Globus pallidus (tissue), 1 donor: ENCODE measurements at places on chromosomes 16 and 17.

DNA sequence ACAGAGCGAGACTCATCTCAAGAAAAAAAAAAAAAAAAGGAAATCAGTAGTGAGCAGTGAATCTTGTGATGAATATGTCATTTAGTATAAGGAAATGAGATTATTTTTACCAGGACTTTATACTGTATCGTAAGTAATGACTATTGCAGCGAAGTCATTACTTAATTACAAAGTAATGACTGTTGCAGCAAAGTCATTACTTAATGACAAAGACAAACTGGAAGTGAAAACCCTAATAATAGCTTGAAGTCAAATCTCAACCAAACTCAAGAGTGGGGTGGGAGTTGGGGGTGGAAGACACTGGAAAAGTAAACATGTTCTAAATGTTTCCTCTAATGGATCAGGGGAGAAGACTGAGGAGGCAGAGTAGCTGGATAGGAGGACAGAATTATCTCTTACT lies 76.5 kb downstream of the ARHGAP44 start:
- DNase-seq, result no peak

DNA sequence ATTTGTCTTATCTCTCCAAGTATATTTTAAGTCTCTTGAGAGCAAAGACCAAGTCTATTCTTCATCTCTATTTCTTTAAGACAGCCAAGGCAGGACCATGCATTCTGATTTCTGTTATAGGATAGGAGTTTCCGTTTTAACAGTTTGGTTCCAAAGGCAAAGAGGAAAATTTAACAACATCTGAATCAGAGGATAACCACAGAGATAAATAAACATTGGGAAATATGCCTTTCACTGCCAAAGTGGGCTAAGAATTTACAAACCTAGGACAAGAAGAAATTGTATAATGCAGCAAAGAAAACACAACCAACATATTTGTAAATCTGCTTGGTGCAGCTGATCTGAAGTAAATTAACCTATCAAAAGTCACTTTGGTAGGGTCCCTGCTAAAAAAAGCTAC lies 37.7 kb downstream of the USP32 start:
- DNase-seq, result no peak

- no peak for DNase-seq
Observed at GRCh38 chr16:89595330-89596060, 17.9 kb upstream of the DPEP1 start.

GRCh38 chr16:1295465-1295864 lies 14.0 kb upstream of the UBE2I start:
- no peak for DNase-seq

DNA sequence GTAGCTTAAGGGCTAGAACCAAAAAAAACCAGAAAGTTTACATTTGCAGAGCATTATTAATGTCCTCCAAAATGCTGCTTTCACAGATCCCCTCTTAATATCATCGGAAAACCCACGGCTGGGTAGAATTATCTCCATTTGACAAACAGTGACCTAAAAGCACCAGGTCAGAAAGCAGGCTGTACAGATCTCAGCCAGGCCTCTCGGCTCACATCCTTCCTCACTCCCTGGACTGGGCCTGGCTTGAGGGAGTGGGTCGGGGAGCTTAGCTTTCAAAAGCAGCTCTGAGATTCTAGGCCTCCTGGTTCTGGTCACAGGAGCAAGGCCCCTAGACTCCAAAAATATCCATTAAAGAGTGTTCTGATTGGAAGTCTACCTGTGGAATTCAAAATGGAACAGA lies 9.1 kb upstream of the SLC12A3 start:
- DNase-seq, result no peak

DNA sequence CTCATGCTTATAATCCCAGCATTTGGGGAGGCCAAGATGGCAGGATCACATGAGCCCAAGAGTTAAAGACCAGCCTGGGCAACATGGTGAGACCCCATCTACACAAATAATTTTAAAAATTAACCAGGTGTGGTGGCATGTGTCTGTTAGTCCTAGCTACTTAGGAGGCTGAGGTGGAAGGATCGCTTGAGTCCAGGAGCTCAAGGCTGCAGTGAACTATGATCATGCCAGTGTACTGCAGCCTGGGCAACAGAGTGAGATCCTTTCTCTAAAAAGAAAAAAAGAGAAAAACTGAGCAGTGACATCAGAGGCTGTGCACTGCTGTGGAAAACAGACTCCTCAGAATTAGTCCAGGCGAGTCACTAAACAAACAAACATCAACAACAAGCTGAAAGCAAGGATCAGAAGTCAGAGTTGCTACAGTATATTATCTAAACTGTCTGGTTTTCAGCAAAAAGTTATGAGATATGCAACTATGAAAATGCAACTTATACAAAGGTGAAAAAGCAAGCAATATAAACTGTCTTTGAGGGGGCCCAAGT lies 39.3 kb downstream of the CBFB start:
- DNase-seq, result no peak

DNA sequence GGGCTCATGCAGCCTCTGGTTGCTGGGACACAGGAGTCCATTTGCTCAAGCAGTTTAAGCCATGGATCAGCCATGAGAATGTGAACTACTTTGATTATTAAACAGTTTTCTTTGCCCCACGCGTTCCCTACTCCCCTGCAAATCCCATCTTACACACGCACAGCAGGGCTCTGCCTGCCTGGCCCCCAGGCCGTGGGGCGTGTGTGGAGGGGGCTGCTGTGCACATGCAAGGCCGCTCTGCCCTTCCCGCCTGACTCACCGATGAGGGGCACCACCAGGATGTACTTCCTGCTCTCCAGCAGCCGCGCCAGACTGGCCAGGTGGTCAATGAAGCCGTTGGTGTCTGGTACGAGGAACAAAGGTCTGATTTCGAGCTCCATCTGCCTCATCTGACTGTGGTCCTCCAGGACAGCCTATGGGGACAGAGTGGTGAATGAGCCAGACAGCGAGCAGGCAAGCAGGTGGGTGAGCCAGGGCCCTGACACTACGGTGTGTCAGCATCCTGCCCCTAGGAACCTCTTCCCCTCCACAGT lies 13.7 kb downstream of the HIC1 start:
- DNase-seq, result no peak

GRCh38 chr16:77430787-77431585 lies 3.8 kb downstream of the ADAMTS18 start:
- DNase-seq, result peak; percentile 56

DNA sequence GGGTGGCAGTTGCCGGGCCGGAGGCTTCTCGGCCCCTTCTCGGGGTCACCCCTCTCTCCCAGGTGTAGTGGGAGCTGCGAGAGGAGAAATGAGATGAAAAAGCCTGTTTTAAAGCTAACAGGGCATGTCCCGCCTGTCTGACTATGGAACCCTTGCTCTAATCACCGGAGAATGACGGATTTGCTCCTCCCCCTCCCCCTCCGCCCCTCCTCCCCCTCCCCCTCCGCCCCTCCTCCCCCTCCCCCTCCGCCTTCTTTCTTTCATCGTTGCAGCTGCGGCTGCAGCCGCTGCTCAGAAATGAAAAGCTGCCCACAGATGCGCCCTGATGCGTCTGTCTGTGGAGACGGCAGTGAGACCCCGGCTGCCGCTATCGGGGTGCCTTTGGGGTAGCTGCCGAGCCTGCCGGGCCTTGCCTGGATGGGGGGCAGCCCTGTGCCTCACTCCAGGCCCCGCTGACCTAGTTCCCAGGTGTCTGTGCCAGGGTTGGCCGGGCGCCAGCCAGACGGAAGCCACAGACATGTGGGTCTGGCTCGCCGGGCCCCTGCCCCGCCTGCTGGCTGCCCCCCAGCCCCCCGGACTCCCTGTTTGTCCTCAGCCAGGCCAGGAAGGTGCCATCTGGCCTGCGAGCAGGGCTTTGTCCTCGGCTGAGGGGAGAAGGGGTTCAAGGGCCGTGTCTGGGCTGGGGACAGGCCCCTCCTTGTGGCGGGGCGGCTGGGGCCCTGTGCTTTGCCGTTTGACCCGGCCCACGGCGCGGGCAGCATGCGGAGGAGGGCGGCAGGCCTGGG lies 37.7 kb downstream of the GINS2 start:
- DNase-seq, result peak; percentile 65

DNA sequence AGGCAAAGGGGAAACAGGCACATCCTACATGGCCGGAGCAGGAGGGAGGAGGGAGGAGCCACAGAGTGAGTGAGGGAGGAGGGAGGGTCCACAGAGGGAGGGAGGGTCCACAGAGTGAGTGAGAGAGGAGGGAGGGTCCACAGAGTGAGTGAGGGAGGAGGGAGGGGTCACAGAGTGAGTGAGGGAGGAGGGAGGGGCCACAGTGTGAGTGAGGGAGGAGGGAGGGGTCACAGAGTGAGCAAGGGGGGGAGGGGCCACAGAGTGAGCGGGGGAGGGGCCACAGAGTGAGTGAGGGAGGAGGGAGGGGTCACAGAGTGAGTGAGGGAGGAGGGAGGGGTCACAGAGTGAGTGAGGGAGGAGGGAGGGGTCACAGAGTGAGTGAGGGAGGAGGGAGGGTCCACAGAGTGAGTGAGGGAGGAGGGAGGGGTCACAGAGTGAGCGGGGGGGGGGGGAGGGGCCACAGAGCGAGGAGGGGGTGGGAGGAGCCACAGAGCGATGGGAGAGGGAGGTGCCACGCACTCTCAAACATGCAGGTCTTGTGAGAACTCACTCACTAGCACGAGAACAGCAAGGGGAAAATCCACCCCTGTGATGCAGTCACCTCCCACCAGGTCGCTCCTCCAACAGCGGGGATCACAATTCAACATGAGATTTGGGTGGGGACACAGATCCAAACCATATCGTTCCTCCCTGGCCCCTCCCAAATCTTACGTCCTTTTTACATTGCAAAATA lies 24.3 kb upstream of the CDH15 start:
- DNase-seq, result no peak

- DNase-seq, result no peak
Observed at GRCh38 chr16:24322106-24322505, 66.0 kb downstream of the CACNG3 start.

GRCh38 chr17:8465759-8466158 lies 30.1 kb downstream of the NDEL1 start:
- no peak for DNase-seq

DNA sequence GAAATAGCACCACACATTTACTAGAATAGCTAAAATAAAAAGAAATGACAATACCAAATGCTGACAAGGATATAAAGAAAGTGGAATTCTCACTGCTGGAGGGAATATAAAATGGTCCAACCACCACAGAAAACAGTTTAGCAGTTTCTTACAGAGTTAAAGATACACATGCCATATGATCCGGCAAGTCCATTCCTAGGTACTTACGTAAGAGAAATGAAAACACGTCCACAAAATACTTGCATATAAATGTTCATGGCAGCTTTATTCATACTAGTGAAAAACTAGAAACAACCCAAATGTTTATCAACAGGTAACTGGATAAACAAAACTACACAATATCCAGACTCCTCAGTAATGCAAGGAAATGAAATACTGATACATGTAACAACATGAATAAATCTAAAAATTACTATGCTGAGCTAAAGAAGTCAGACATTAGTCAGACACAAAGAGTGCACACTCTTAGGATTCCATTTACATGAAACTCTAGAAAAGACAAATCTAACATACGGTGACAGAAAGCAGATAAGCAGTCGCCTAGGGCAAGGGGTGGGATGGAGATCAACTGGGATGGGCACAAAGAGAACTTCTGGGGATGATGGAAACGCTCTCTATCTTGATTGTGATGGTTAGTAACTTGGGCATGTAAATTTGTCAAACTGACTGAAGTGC lies 76.4 kb downstream of the SMG6 start:
- no peak for DNase-seq

DNA sequence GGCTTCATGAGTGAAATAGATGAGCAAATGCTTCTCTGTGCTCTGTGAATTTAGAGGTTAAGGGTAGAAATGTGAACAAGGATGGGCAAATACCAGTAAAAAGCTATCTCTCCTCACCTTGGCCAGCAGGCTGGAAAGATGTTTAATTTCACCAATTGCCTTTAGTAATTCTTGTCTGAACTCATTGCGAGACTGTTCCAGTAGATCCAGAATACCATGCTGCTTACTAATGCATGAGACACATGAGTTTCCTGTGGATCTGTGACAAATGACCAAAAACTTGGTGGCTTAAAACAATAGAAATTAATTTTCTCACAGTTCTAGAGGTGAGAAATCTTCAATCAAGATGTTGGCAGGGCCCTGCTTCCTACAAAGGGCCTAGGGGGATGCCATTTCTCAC lies 9.3 kb upstream of the ZNF624 start:
- no peak for DNase-seq

DNA sequence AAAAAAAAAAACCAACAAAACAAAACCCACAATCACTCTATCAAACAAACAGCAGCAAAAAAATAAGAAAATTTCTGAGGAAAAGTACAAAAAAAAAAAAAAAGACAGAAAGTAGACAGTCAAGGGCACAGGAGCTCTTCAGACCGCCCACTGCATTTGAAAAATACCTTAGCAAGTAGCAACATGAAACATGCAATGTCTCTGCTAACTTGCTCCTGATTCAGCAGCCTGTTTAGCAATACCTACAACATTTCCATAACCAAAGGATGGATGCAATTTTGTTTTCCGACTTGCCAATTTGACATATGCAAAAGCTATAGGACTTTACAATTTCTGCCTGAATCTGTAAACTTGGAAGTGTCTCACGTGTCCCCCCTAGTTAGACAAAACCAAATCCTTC lies 57.4 kb downstream of the SYNRG start:
- no peak for DNase-seq

GRCh38 chr16:81546781-81547180 lies 102.2 kb downstream of the CMIP start:
- no peak for DNase-seq

GRCh38 chr17:28842282-28843012 lies at the start of gene FAM222B:
TSS of gene FAM222B (minus strand) at chr17:28842790. CDS start at chr17:28766667, 76,123 bp downstream.
- peak; percentile 80 for DNase-seq

DNA sequence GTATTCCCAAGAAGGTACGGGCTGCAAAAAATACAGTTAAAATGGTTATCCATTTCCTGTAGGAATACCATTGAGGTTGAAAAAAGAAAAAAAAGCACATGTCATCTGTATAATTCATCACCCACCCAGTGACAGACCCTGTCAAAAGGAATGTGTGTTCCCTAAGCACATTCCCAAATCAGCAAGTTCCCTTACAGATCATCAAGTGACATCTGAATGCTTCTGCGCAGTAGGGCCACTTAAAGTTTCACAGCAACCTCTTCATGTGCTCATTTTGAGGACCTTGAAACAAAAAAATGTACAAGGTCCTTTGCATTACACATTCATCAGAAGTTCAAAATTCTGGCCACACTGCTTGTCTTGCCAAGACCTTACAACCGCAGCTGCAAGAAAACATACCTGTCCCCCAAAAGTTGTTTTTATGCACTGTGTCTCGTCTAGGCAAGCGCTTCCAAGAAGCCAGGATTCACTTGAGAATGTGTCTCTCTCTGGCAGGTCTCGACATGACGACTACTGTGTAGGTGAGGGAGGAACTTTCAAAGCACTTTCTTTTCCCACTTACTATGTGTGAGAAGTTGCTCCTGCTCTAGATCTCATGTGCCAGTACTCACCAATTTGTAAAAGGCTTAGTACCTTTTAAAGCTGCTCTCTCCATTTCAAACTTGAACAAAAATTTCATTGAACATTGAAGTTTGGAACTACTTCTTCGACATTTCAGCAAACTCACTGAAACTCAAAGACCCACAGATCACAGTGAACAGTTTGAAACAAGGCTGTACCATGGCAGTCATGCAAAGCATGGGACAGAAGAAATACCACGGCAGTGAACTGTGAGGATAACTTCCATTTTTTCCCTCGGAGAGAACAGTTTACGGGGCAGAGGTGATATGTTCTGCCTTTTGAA lies 4.3 kb upstream of the POLG2 start:
- no peak for DNase-seq
